ENCODE measurements at places on chromosomes 7 and 10.

DNA sequence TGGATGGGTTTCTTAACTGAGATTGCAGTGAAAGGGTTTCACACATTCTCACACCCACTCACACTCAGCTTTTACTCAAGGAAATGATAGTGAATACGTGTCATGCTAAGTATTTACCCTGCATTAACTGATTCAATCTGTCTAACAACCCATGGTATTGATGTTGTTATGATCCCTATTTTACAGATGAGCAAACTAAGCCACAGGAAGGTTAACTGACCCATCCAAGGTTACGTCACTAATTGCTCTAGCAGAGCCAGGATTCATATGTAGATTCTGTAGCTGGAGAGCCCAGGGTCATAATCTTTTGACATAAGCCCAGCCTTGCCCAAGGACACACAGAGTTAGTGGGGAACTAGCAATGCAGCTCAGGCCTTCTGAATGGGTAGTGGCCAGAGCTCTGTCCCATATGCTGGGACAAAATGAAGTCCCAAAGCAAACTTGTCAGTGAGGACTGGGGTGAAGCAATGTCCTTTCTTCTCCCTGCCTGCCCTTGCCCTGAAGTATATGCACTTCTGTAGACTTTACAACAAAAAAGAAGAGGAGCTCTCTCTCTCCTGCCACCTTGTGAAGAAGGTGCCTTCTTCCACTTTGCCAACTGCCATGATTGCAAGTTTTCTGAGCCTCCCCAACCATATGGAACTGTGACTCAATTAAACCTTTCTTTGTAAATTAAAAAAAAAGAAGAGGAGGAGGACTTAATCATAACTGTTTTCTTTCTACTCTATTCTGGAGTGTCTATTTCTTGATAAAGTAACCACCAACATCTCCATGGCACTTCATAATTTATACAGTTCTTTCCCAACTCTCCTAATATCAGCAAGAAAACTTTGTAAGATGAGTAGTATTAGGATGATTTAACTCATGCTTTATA, 4.9 kb upstream of the CYP3A7 start:
- no peak for DNase-seq

GRCh38 chr7:4139656-4140625, 542.2 kb upstream of the FOXK1 start:
- DNase-seq: no peak

DNA sequence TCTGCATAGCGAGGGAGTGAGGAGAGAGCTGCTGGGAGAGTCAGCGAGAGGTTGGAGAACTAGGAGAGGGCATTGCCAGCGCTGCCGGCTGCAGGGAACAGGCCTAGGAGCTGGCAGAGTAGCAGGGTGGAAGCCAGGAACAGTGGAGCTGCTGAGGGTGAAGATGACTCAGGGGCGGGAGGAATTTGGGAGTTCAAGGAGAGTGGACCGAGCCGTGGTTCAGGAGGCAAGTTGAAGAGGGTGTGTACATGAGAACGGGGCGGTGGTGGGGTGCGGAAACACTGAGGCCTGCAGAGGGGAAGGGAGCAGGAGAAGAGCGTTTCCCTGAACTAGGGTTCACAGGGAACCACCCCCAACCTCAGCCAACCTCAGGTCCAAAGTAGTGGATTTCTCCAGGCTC, 31.5 kb downstream of the HIF1AN start:
- DNase-seq: no peak

GRCh38 chr10:112375721-112376395, 1.9 kb downstream of the ACSL5 start:
- peak; percentile 54 for DNase-seq

- no peak for DNase-seq
These were observed at the start of gene ODAD2 for GRCh38 chr10:27998954-27999275. Gene ODAD2 (minus strand): TSS chr10:27999079. CDS start chr10:27995142, 3,937 bp downstream.

- DNase-seq: no peak
These were observed 297.8 kb upstream of the ZNF32 start for GRCh38 chr10:43946445-43946844.

DNA sequence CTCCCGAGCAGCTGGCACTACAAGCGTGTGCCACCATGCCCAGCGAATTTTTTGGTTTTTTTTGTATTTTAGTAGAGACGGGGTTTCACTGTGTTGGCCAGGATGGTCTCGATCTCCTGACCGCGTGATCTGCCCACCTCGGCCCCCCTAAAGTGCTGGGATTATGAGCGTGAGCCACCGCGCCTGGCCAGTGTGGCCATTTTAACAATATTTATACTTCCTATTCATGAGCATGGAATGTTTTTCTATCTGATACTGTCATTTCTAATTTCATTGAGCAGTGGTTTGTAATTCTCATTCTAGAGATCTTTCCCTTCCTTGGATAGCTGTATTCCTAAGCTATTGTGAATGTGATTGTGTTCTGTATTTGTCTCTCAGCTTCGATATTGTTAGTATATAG, 96.2 kb downstream of the GLCCI1 start:
- no peak for DNase-seq

GRCh38 chr7:138849701-138850100, 51.7 kb upstream of the ATP6V0A4 start:
- no peak for DNase-seq

GRCh38 chr10:108901781-108902618, 1021.3 kb downstream of the XPNPEP1 start:
- DNase-seq: no peak

GRCh38 chr10:68574051-68574450, 13.9 kb downstream of the TET1 start:
- DNase-seq: no peak

DNA sequence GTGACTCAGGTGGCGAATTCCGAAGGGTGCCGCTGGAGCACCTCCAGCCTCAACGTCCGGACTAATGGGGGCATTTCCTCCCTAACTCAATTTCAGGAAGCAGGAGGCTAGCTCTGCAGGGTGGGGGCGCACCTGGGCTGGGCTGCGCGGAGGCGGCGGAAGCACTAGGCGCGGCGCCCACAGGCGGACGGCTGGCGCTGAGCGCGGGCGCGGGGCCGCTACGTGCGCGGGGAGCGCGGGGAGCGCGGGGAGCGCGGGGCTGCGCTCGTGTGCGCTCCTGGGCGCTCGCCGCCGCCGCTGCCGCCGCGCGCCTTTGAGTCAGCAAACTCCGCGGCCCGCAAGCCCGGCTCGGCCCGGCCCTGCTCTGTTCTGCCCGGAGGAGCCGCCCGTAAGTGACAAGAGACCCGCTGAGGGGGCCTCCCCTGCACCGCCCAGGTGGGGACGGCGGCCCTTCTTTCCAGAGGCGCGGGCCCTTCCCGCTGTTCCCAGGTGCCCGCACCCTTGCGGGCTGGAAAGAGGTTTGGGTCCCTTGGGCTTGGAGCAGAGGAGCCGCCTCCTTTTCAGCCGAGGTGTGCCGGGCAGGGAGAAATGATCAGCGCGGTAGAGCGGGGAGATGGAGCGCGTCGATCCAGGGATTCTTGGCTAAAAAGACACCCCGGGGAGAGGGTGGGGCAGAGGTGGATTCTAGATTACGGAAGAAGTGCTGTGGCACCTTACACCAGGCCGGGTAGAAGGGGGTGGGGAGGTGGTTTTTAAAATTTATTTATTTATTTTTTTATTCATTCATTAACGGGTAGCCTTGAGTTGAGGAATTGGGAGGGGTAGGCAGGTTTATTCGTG, at the start of gene SNX10:
Gene SNX10, plus strand, starts transcription at position 164 of the 840 bp plus-strand sequence. CDS start 54,581 bp downstream, outside the sequence.
- DNase-seq: peak; percentile 73

GRCh38 chr7:129332254-129333035, 101.8 kb upstream of the STRIP2 start:
- no peak for DNase-seq

DNA sequence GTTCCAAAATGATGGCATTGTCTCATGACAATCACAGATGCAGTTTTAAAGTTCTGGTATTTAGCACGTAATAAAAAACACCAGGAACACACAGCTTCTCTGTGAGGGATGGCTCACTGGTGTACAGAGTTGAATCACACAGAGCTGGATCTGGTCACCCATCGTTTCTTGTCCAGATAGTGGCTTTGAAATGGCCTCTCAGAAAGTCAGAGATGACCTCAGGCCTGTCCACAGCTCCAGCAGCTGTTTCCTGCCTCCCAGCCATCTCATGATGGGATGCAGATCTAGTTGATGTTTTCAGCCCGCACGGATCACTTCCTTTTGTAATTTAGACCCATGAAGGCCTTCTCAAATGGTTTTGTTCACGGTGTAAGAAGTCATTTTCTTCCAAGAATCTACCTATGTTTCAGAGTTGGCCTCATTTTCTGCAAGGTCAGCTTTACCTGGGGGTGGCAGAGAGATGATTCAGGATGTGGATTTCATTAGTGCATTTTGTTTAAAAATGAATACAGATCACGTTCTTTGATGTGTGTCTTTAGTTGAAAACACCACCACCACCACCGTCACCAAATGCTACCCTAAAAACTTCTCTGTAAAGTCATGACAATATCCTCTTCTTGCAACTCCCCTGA, 166.2 kb downstream of the SNX10 start:
- no peak for DNase-seq

- no peak for DNase-seq
These were observed 1.7 kb upstream of the NCAPG2 start for GRCh38 chr7:158706273-158706704.

DNA sequence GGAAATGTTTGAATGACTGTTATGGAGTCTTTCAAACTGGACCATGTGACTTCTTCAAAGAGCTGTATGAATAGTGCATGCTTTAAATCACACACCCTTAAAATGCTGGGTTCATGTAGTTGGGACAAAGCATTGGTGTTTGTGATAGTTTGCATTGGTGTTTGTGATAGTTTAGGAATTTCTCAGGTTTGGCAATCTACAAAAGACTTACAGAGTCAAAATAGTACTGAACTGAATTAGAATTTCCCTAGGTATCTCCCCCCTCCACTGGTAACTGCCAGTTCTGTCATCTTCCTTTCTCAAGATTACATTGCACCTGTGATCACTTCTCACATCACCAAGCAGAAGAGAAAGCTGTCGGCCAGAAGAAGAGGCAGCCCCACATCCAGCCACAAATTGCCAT, 261.1 kb downstream of the GATA3 start:
- DNase-seq: no peak

DNA sequence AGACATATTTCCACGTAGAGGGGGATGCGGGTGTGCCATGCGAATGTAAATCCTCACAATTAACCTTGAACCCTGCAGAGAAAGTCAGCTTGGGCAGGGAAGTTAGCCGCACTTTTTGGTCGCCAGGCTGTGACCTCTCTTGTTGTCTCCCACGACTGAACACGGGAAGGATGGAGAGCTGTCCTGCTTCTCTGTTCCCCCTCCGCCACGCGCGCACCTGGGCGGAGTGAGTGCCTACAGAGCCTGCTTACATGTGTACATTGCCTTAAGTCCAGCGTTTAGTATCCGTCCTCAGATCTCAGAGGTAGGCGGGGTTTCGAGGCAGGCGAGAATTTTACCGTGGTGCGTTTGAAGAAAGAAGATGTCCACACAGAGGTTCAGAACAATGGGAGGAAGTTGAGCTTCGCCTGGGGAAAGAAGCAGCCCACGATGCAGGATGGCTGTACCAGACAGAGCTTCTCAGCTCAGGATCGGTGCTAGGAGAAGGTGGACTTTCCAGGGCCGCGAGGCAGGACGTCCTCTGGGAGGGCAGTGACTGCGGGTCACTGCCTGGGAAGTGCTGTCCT, 482 bp upstream of the ERCC6 start:
- DNase-seq: peak; percentile 24

DNA sequence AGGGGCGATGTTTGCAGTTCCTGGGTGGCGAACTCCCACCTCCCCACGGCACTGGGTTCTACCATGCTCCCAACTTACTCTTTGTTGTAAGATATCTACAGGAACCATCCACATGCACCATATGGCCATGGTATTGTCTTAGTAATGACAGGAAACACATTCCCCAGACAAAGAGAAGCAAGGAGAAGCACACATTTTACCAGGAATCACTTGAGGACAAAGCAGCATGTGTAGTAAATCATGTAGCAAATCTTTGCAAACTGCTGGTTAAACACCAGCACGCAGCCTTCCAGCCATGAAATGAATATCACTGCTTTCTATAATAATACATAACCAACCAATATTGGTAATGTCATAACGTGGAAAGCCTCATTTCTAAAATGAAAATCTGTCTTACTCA, 101.2 kb downstream of the NRP1 start:
- no peak for DNase-seq

- DNase-seq: no peak
These were observed 28.2 kb downstream of the TIMM23 start for GRCh38 chr10:46000538-46000937.

DNA sequence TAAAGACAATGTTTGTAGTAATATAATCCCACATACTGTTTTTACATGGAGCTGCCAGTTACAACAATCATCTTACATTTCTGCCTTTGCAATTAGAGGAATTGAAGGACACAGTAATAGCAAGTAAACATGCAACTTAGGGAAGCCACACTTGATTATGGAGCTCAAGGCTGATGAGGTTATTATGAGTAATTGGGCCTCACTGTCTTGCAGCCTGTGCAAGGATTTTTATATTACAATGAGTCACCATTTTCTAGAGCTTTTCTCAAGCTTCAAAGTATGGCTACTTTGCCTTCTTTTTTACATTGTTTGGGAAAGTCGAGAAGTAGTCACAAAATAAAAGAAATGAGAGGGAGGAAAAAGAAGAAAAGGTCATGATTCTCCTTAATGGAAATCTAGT, 226.4 kb downstream of the KIAA1217 start:
- DNase-seq: no peak

- DNase-seq: no peak
These were observed 129.6 kb downstream of the GRM3 start for GRCh38 chr7:86773309-86773708.

- DNase-seq: no peak
These were observed 51.5 kb downstream of the HK1 start for GRCh38 chr10:69329721-69330178.

DNA sequence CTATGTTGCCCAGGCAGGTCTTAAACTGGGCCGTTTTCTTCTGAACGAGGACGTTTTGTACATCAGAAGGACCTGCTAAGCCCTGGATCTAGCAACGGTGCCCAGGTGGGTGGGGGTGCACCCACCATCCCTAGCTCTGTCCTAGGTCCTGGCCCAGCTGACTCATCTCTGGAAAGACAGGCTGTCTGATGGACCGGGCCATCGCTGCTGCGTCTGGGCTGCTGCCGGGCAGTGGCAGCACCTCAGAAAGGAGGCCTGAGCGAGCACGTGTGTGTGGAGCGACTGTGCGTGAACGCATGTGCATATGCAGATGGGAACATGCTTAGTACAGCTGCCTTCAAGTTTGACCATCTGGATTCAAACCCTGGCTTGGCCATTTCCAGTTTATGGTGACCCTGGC, 7.3 kb upstream of the ELFN1 start:
- DNase-seq: no peak

- no peak for DNase-seq
These were observed 39.5 kb downstream of the CNNM1 start for GRCh38 chr10:99368646-99369045.

- no peak for DNase-seq
These were observed 33.8 kb upstream of the TRIM8 start for GRCh38 chr10:102610441-102610887.

GRCh38 chr10:65708057-65708456, 1217.8 kb upstream of the LRRTM3 start:
- no peak for DNase-seq

DNA sequence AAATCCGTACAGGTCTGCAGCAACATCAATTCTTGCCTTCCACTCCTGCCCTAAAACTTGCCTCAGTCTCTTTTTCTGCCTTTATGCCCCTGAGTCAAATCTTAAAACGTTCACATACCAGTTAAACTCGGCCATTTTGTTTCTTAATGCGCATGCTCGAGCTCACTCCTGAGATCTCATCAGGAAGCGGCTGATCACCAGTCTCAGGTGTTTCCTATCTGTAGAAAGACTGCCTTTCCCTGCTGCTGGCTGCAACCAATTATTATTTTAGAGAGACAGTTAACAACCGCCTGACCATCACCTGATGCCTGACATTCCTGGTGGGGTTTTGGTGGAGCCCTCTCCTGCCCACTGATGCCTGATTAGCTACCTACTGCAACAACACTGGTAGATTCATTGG, 70.2 kb upstream of the TMEM140 start:
- DNase-seq: no peak

GRCh38 chr7:106552645-106553445, 108.1 kb downstream of the CCDC71L start:
- no peak for DNase-seq

All from CD4-positive, alpha-beta T cell treated with Interleukin-15 for 4 hours (primary cell).